ENCODE measurements at places on chromosomes 3 and 15. TPM values are rescaled to one million over a fixed set of nuclear protein-coding genes. Genes with fewer than 3 reads are reported as not detected.

The KBTBD13 gene
- not detected for total RNA-seq

The BTBD1 gene
- 65.7 TPM for total RNA-seq

The ANXA2 gene
- 58.2 TPM for total RNA-seq

The GPR27 gene
- 0.90 TPM for total RNA-seq

All from activated T-cell treated with anti-CD3 and anti-CD28 coated beads, Interleukin-2, amount 50 U/mL, for 72 hours (primary cell).